ENCODE measurements at places on chromosomes 16 and 17. TPM values are rescaled to one million over a fixed set of nuclear protein-coding genes. Genes with fewer than 3 reads are reported as not detected.
A peak's percentile ranks its signal among the peaks of the same experiment; 100 is the strongest.

DNA sequence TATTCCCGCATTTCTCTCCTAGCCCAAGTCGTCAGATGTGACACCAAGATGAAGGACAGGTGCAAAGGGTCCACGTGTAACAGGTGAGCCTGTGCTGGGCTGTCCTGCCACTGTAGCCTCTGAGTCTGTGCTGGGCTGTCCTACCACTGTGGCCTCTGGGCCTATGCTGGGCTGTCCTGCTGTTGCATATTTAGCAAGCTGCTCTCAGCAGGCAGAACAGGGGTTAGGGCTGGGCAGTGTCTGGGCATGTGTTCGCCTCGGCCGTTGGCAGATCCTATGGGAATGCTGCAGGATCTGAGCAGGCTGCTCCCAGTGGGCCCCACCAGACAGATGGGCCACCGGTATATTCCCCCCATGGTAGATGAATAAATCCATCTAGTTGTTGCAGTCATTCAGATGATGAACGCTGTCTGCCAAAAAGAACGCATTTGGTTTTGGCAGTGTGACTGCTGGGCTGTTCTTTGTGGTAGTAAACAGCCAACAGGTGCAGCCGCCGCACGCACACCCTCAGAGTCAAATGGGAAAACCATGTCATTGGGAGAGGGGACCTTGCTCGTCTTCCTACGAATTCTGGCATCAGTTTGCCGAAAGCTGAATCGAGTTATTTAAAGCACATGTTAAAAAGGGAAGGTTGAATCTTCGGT, 49.2 kb downstream of the CRISPLD2 start:
- DNase-seq, result no peak

GRCh38 chr17:60573236-60574051, 26.5 kb upstream of the PPM1D start:
- DNase-seq, result no peak

- DNase-seq, result peak; percentile 43
These were observed 196.9 kb downstream of the SPECC1 start for GRCh38 chr17:20206068-20206467.

- DNase-seq, result no peak
These were observed 41.0 kb downstream of the TADA2A start for GRCh38 chr17:37447641-37448040.

DNA sequence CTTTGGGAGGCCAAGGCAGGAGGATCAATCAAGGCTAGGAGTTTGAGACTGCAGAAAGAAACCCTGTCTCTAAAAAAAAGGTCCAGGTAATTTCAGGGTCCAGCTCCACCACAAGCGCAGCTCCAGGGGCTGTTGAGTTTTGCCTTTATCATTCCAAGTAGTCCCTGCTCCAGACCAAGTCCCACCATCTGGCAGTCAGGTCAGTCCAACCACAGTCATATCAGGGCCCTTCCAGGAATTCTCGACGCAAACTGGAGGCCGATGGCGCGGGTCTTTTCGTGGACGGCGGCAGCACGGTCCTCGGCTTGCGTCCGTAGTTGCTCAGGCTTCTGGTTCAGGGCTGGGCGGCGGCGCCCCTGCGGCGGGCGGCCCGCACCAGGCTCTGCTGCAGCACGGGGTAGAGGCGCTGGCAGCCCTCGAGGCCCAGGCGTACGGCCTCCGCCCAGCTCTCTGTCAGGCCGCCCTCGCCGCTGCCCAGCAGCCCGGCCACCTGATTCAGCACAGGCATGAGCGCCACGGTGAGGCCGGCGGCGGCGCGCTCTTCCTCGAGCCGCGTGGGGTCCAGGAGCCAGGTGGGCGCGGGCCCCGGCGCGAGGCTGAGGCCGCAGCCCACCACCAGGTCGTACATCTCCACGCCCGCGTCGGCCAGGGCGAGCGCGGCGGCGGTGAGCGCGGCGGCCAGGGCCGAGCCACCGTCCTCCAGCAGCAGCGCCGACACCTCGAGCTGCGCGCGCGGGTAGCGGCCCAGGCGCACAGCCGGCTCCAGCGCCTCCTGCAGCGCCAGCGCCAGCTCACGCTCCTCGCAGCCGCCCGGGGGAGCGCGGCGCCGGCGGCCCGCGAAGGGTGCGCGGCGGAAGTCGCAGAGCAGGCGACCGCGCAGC, 752 bp downstream of the EXOSC6 start:
- DNase-seq, result no peak

DNA sequence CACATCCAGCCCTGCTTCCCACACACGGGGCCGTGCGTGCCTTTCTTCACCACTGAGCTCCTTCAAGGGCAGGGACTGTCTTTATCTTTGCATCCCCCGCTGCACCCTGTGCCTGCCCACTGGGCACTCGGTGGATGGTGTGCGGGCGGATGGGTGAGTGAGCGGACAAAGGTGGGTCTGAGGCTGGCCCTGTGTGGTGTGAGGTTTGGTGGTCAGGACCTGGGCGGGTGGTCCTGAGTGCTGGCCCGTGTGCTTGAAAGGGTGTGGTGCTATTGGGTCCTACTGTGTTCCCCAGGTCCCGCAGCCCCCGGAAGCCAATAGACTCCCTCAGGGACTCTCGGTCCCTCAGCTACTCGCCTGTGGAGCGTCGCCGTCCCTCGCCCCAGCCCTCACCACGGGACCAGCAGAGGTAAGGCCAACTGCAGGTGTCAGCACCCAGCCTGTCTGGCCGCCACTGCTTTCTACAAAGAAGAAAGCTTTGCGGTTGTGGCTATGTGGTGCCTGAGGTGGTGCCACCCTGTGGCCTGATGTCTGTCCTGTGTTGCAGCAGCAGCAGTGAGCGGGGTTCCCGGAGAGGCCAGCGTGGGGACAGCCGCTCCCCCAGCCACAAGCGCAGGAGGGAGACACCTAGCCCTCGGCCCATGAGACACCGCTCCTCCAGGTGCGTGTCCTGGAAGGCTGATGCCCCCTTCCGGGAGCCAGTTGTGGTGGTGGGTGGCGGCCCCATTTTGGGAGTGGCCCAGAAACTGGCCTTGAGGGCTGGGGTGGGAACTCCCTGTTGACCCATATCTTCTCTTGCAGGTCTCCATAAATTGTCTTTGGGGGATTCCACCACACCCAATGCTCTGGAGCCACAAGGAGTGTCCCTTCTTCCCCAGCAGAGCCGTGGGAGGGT, 6.8 kb downstream of the ELOB start:
- no peak for DNase-seq

DNA sequence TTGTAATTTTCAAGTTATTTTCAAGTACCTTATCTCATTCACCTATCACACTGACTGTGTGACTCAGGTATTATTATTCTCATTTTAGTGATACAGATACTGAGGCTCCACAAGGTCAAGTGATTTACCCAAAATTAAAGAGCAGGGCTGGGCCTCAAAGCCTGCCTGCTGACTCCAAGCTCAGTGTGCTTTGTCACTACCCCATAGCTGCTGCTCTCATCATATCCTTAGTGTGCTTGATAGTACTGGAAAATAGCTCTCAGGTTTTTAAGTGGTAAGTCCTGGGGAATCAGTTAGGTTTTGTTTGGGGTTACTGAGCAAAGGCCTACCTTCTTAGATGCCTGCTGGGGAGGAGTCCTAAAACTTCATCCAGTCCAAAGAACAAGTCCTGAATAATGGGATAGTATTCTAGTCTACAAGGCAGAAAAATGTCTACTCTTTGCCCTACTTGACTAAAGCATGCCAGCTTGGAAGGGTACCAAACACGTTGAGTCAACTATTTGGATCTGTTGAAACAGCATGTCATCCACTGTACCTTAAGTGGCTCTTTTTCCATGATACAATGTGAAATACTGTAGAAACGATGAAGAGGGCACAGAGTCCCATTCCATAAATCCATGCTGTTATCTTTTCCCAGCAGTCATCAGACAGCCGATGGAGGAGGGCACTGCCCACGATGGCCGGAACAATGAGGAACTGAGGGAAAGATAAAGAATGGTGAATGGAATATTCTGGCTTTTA, 10.7 kb downstream of the MMD start:
- DNase-seq, result no peak

GRCh38 chr16:70681382-70682238, 4.2 kb downstream of the MTSS2 start:
- DNase-seq, result no peak

DNA sequence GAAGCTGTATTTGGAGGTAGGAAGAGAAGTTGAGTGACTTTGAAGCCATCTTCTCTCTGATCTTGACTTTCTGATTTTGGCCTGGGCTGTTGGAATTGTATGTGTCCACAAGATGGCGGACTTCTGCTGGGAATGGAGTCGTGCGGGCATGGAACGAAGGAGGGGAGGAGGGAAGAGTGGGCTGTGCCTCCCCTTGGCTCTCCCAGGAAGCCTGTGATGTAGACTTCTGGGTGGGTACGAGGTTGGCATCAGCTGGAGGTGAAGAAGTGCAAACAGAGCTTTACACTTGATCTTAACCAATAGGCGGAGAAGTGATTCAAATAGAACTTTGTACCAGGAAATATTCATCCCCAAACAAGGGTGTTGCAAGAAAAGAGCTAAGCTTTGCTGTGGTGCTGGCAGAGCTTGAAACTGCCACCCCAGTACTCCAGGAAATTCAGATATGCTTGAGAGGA, 7.4 kb upstream of the TMEM220 start:
- peak; percentile 11 for DNase-seq

ALOX12B gene
- total RNA-seq, result not detected

KRTAP4-5 gene
- not detected for total RNA-seq

NPIPB6 gene
- 8.2 TPM for total RNA-seq

KCNJ12 gene
- total RNA-seq, result 0.81 TPM

KDM8 gene
- total RNA-seq, result 9.0 TPM
